CD4-positive, alpha-beta T cell treated with Interferon alpha-2 for 1 hour (primary cell): ENCODE measurements at places on chromosomes 1 and 21.

DNA sequence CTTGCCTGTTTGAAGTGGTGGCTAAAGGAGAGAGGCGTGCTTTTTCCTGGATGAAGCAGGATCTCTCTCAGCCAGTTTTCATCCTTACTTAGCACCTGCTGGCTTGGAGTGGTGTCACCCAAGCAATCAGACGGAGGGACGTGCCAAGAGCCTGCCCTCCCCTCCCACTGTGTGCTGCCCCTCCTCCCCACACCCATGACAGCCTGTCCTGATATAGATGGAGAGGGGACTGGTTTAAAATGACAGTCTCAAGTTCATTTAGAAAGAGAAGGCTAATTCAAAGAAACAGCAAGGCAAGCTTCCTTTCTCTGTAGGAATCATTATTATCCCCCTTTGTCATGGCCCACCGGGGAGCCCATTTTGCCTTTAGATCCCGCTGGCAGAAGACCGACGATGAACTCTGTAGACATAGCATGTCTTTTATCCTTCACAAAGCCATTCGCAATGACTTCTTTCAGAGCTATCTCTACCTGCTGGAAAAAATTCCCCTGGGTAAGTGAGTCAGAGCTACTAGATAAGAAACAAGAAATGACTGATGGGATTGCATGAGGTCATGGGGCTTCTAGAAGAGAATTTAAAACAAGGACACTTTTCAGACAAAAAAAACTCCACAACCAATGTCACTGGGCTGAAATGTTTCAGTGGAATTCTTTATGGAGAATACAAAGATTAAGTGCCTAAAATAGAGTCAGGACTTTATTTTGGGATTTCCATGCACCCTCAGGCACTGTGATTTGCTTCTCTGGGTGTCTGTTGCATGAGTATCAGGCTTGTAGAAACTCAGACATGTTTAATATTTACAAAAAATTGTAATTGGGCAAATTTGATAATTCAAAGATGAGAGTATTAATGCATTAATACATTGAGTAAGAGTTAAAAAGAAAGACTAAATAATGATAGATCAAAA lies at the start of gene NTMT2:
NTMT2 (plus strand) TSS at position 190 of the 907 bp plus-strand sequence; CDS start at position 339, 149 bp downstream.
- no peak for DNase-seq

DNA sequence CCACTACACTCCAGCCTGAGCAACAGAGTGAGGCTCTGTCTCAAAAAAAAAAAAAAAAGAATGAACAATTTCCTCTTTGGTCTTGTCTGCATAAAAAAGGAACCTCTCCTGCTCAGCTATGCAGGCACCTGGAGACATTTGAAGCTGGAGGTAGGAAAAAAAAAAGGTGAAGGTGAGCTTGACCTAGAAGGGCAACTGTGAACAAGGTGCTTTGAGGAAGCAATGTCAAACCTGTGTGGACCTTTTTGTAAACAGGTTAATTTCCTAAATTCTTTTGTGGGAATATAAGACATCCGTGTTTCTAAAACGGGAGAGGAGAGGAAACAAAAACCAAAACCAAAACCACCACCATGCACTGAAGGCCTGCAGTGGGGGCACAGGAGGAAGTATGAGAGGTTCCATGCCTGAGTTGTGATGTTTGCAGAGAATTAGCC lies 77.5 kb downstream of the SLC45A1 start:
- DNase-seq, result peak; percentile 40

GRCh38 chr1:910311-910880 lies 13.3 kb upstream of the SAMD11 start:
- DNase-seq, result no peak

GRCh38 chr1:43779805-43780403 lies 72.6 kb downstream of the ST3GAL3 start:
- DNase-seq, result no peak

- DNase-seq, result no peak
Measured at GRCh38 chr1:18480315-18481189, at the start of gene KLHDC7A. Gene KLHDC7A (plus strand): TSS chr1:18480930. CDS start chr1:18480982, 52 bp downstream.

DNA sequence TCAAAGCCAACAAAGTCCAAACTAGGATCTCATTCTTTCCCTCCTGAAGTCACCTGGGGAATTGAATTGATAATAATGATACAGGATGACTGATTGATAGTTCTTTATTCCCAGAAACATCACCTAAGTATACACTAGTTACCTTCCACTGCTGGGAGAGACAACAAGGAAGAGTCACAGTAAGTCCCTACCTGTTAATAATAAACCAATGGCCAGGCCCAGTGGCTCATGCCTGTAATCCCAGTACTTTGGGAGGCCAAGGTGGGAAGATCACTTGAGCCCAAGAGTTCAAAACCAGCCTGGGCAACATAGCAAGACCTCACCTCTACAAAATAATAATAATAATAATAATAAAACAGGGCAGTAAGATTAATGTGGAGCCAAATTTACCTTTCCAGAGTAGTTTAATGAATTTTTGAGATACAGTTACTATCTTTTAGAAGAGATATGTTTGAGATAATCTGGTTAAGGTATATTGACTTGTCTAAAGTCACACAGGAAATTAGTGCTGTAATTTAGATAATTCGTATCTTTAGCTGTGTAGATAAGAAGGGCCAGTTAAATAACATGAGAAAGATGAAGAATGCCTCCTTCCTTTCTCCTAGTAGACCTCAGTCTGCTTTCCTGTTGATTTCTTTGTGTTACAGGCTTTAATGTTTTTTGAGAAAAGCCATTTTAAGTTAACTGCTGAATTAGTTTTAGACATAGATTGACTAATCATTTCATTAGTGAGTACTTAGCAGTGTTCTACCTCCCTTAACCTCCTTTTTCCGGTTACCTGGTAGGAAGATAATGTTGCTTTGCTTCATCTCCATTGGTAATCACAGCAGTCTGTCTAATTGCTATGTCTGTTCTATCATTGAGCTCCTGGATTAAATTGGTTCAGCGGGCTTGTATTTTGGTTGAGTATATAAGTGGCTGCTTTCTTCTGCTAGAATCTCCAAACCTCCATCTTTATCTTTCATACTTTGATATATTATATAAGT lies 22.0 kb downstream of the SMAP2 start:
- no peak for DNase-seq

GRCh38 chr1:235650341-235651169 lies 971 bp upstream of the GNG4 start:
- DNase-seq, result no peak

- no peak for DNase-seq
Measured at GRCh38 chr1:30866594-30866993, 42.0 kb downstream of the SDC3 start.

GRCh38 chr1:6603238-6603914 lies 707 bp upstream of the KLHL21 start:
- peak; percentile 66 for DNase-seq

DNA sequence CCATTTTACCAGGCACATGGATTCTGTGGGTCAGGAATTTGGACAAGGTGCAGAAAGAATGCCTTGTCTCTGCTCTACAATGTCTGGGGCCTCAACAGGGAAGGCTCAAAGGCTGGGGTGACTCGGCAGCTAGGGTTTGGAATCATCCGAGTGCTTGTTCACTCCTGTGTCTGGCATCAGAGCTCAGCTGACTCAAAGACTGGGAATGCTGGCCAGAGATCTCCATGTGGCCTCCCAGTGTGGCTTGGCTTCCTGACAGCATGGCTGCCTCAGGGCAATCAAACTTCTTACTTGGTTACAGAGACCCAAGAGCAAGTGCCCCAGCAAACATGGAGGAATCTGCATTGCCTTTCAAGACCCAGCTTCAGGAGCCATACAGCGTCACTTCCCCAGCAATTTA lies 110.5 kb downstream of the TOMM20 start:
- DNase-seq, result no peak

DNA sequence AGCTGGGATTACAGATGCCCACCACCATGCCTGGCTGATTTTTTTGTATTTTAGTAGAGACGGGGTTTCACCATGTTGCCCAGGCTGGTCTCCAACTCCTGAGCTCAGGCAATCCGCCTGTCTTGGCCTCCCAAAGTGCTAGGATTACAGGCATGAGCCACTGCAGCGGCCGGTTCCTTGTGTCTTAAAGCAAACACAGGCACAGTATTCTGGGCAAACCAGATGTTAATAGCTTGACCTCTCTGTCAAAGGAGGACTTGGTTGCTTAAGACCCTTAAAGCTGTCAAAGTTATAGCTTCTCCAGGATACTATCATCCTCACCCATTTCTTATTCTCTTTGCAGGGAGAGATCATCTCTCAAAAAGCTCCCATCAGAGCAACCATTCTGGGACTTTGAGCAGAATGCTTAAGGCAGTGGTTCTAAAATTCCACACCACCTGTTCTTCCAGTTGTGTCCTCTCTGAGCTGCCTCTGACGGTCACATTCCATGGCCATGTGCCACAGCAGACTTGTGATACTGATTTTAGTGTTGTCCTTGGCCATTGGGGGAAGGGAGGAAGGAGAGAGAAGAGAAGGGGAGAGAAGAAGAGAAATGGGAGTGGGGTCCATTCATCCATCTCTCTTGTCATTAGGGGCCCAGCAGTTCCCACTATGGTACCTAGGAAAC lies 81.8 kb downstream of the PBX1 start:
- no peak for DNase-seq

DNA sequence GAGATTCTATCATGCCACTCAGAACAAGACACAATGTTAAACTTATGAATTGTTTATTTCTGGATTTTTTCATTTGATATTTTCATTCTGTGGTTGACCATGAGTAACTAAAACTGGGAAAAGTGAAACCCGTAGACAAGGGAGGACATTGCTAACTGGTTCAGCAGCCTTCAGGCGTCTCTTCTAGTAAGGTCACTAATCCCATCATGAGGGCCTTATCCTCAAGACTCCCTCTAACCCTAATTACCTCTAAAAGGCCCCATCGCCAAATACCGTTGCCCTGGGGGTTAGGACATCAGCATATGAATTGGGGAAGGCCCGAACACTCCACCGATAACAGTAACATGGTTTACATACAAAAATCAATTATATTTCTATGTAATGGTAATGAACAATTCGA lies 247.6 kb downstream of the TM2D1 start:
- no peak for DNase-seq

- DNase-seq, result no peak
Measured at GRCh38 chr1:181588631-181589030, 105.3 kb downstream of the CACNA1E start.

DNA sequence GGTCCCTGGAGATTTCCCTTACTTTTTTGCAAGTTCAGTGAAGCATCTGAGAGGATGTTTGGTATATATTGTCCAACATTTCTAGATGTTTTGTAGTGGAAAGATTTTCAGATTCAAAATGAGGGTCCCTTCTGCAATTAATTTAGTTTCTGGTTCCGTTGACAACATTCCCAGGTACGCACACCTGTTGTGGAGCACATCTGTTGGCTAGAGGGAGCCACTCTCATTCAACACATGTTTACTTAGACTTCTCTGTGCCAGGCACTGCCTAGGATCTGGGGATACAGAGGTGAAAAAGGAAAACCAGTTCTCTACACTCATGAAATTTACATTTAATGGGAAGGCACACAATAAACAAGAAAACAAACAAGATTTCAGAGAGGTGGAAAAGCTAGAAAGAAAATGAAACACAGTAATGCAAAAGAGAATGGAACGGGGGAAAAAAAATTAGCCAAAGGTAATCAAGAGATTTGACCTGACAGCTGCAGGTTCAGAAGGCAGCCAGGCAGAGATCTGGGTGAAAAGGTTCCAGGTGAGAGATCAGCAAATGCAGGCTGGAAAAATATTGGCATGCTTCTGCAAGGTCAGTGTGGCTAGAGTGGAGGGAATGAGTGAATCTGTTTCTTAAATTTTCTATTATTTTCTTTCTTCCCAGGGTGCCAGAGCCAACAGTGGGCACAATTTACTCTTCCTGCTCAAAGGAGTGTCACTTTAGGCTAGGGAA lies 48.4 kb upstream of the KAZN start:
- no peak for DNase-seq

GRCh38 chr1:65792669-65793358 lies at the start of gene PDE4B:
Gene PDE4B (plus strand): TSS chr1:65792895.
- DNase-seq, result no peak

GRCh38 chr1:55951291-55951690 lies 628.1 kb downstream of the PLPP3 start:
- DNase-seq, result no peak
